ENCODE measurements at places on chromosomes 1 and 21.

DNA sequence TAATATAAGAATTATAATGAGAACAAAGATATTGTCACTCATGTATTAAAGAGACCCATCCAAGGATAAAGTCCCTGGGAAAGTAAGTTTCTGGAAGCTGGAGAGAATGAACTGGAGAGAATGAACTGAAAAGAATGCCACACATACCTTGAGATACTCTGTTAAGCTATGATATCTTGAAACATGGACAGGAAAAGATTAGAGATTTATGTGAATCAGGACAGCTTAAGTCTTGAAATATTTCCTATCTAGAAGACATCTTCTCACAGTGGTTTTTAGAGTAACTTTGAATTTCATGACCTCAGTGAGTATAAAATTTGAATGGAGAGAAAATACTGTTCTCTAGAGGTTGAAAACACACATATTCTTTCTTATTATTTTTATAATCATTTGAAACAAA, 201.3 kb upstream of the HMCN1 start:
- DNase-seq = no peak

GRCh38 chr1:212980123-212980785, 29.9 kb downstream of the VASH2 start:
- no peak for DNase-seq

DNA sequence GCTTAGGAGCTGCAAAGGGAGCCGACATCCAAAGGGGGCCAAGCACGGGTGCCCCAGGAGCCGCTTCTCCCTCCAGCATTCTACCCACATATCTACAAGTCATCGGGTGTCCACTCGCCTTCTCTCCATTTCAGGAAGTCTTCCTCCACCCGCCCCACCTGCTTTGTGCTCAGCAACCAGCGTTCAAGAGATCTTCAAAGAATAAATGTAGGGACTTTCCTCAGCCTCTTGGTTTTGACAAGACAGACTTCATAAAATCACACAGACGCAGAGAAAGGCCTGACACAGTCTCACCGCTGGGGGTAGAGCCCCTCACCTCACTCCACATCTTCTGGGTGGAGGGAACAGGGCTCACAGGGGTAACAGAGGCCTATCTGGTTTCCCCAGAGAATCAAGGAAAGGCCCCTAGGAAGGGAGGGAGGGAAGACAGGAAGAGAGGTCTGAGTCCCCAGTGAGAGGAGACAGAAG, 49.5 kb downstream of the SSBP3 start:
- DNase-seq = peak; percentile 31

- DNase-seq = no peak
These were observed 106.2 kb upstream of the ADAR start for GRCh38 chr1:154714052-154714623.

GRCh38 chr1:5570931-5571330, 421.3 kb downstream of the NPHP4 start:
- no peak for DNase-seq

- DNase-seq = no peak
These were observed 605.0 kb upstream of the PKN2 start for GRCh38 chr1:88079036-88079435.

GRCh38 chr1:79355090-79355489, 348.6 kb upstream of the ADGRL4 start:
- DNase-seq = no peak

Data from stimulated activated CD4-positive, alpha-beta T cell treated with anti-CD3 and anti-CD28 coated beads, Interleukin-4, amount 100 ng/mL, for 24 hours (primary cell).